Left colon (tissue), 2 donors: ENCODE measurements at places on chromosomes 1 and 21.

GRCh38 chr21:32929633-32930038 lies 96.1 kb upstream of the OLIG2 start:
- no peak for DNase-seq

- DNase-seq: no peak
Measured at GRCh38 chr21:41873426-41873825, 5.7 kb downstream of the PRDM15 start.

DNA sequence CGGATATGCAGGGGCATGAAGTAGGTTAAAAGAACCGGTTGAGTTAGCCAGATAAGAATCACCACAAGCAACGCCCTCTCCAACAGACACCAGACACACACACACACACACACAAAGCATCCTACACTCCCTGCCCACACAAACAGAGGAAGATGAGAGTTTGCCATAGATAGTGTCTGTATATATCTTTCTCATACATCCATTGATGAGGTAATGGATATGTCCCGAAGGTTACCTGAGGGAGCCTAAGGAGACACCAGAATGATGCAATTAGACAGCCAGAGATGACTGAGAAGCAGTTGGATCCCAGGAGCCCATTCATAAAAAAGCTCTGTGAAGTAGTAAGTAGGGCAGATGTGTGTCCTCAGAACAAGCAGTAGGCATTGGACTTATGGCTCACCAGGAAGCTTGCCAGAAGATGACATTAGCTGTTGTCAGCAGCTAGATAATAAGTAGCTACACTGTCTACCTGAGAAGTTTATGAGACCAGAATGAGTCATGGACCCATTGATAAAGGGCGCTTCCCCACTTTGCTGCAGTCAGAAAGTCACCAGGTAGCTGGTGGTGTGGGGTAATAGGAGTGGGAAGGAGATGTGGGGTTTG lies 247.0 kb downstream of the KCNT2 start:
- DNase-seq: no peak

DNA sequence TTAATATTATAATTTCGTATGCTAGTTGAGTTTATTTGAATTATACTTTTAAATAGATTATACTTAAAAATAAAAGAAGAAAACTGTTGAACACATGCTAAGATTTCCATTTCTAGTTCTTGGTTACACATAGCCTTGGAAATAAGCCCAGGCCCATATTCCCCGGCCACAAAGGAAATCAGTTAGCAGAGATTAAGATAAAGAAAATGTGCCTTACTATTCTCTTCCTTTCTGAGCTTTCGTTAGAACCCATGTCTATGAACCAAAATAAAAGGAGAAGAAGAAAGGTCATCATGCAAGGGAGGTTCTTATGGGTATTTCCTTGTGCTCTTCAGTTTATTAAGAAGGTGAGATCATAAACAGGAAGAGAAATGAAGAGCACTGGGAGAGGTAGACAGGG lies 32.3 kb upstream of the CRP start:
- DNase-seq: no peak

DNA sequence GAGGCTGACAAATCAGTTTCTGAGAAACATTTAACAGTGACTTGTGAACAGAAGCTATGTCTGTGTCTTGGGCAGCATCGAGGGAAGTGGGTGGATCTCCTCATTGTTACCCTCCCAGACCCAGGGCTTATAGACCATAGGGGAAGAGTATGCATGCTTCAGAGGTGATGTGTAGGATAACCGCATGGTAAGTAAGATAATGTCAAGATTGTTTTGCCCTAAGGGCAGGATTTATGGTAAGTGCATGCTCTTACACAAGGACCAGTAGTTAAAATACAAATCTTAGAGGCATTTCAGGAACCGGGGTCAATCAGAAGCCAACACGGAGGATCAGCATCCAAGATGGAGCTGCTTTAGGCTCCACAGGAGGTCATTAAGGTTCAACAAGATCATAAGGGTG lies 7.7 kb upstream of the PRMT2 start:
- no peak for DNase-seq

- DNase-seq: no peak
Measured at GRCh38 chr1:13935336-13935735, 235.3 kb downstream of the PRDM2 start.

- DNase-seq: no peak
Measured at GRCh38 chr1:38153066-38153777, 106.6 kb upstream of the POU3F1 start.

- no peak for DNase-seq
Measured at GRCh38 chr1:91608876-91609275, 108.2 kb downstream of the CDC7 start.

GRCh38 chr1:178704833-178705232 lies 20.2 kb upstream of the RALGPS2 start:
- DNase-seq: no peak

- DNase-seq: peak; percentile 91
Measured at GRCh38 chr1:32612189-32612881, 38.0 kb downstream of the ZBTB8OS start.

DNA sequence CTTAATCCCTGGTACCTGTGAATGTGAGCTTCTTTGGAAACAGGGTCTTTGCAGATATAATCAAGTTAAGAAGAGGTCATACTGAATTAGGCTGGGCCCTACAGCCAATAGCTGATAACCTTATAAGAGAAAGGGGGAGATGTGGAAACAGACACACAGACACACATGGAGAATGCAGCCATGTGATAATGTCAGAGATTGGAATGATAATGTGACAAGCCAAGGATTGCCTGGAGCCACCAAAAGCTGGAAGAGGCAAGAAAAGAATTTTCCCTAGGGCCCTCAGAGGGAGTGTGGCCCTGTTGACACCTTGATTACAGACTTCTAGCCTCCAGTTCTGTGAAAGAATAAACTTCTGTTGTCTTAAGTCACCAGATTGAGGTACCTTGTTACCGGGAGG lies 114.5 kb upstream of the SOD1 start:
- DNase-seq: no peak
